Forelimb muscle (tissue), 1 donor: ENCODE measurements at places on chromosomes 3 and 15. TPM values are rescaled to one million over a fixed set of nuclear protein-coding genes. Genes with fewer than 3 reads are reported as not detected.

- DNase-seq: no peak
These were observed 33.6 kb upstream of the LRIG1 start for GRCh38 chr3:66534304-66534845.

The GABRR3 gene
- not detected for polyA plus RNA-seq

- DNase-seq: no peak
These were observed 101.0 kb downstream of the MYLK start for GRCh38 chr3:123783050-123783689.

The ARGFX gene
- not detected for polyA plus RNA-seq

DNA sequence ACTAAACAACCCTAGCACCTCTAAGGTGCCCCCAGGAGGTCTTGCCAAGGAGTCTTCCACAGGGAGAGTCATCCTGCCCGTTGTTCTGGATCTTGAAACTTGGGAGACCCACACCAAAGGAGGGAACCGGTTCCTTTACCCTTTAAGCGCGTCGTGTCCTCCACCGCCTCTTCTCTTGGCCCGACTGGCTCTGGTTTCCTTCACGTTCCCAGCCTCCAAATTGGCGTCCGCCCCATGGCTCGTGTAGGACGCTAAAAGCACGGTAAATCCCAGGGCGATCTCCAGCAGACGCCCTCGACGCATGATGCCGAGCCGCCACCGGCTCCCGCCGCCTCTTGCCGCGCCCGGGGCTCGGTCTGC is 1.1 kb downstream of the FBN1 start:
- DNase-seq: no peak

The KLF15 gene
- 1.7 TPM for polyA plus RNA-seq

DNA sequence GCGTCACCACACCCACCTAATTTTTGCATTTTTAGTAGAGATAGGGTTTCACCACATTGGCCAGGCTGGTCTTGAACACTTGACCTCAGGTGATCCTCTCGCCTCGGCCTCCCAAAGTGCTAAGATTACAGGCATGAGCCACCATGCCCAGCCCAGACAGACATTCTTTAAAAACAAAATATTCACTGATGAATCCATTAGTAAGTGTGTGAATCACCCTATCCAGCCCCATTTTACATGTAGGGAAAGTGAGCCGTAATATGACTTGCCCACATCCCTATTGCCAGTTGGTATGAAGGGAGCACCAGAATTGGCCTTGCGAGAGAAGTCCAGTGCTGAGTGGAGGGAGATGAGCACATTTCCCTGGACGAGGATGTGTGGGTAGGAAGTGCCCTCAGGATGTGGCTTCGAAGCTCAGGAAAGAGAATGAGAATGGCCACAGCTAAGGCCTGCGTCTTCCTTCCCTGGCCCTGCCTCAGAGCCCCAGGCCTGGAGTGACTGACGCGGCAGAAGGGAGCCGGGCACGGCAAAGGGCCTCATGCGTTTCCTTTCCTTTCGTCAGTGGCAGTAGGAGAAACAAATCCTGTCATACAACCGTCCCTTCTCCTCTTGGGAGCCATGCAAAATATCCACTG is 28.3 kb upstream of the ETV5 start:
- no peak for DNase-seq

The PPP2R3A gene
- 66.8 TPM for polyA plus RNA-seq

- no peak for DNase-seq
These were observed 282.4 kb downstream of the ARPP21 start for GRCh38 chr3:35921718-35922117.

DNA sequence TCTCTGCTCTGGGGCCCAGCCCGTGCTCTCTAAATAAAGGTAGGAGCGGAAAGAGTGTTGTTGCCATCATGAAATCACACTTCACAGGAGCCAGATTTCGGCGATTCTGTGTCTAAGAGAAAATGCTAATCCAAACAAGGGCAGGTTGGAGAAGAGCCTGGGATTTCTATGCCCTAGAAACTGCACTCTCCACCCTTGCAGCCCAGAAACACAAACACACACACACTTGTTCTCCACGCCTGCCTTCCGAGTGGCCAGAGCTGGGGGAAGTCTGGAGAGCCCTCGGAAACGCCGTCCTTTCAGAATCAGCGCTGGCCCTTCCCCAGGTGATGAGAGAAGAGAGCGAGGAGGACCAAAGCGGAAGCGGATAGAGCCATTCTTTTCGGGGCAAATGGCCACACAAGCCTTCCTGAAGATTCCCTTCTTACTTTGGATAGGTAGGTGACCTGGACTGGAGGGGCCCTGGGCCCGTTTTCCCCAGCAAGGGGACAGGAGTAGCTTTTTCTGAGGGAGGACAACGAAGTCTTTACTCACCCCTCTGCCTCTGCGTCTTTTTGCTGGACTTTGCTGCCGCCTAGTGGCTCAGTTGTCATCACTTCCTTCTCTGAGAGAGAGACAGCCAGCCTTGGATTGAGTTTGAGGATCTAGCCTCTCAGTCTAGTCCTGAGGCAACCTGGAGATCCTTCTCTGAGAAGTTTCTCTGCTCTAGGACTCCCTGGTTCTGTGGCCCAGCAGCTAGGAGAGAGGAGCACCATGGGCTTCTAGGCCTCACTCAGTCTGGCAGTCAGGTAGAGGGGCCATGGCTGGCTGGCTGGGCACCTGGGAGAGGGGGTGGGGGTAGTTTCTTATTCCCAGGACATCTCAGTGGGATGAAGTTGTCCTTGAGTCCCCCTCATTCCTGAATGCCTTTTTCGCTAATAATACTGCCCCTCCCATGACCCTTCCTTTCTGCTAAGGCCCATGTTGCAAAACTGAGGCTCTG is 37.7 kb downstream of the SENP8 start:
- DNase-seq: peak; percentile 75

- DNase-seq: no peak
These were observed 479.9 kb downstream of the MAGI1 start for GRCh38 chr3:65558826-65559225.

DNA sequence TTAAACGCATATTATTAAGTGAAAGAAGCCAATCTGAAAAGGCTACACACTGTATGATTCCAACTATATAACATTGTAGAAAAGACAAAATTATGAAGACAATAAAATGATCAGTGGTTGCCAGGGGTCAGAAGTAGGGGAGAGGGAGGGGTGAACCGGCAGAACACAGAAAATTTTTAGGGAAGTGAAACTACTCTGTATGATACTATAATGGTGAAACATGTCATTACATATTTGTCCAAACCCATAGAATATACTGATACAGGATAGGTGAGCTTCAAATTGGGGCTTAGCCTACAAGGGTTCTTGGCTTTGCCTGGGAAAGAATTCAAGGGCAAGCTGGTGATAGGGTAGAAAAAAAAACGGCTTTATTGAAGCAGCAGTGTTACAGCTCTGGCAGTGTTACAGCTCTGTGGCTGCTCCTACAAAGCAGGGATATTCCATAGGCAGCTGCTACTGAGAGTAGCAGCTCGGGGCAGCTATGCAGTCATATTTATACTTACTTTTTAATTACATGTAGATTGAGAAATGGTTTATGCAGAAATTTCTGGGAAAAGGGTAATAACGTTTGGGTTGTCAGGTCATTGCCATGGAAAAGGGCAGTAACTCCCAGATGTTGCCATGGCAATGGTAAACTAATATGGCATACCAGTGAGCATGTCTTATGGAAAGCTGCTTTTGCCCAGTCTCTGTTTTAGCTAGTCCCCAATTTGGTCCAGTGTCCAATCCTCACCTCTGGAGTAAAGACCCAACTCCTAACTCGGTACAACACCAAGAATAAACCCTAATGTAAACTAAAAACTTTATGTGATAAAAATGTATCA is 125.1 kb upstream of the SLC25A36 start:
- DNase-seq: no peak

The LRRC2 gene
- 5.2 TPM for polyA plus RNA-seq

The PLXNA1 gene
- 31.5 TPM for polyA plus RNA-seq

GRCh38 chr3:50345586-50346234 is at the start of gene ZMYND10:
Gene ZMYND10 (minus strand): TSS chr3:50345732. CDS start chr3:50345579, 153 bp downstream.
- DNase-seq: no peak

GRCh38 chr15:40582726-40583246 is 11.3 kb upstream of the KNL1 start:
- peak; percentile 80 for DNase-seq

- DNase-seq: no peak
These were observed 1.7 kb downstream of the NCEH1 start for GRCh38 chr3:172708921-172709773.

GRCh38 chr3:60854791-60855190 is 396.5 kb downstream of the FHIT start:
- no peak for DNase-seq

GRCh38 chr3:196524527-196524926 is 9.4 kb upstream of the SMCO1 start:
- no peak for DNase-seq

DNA sequence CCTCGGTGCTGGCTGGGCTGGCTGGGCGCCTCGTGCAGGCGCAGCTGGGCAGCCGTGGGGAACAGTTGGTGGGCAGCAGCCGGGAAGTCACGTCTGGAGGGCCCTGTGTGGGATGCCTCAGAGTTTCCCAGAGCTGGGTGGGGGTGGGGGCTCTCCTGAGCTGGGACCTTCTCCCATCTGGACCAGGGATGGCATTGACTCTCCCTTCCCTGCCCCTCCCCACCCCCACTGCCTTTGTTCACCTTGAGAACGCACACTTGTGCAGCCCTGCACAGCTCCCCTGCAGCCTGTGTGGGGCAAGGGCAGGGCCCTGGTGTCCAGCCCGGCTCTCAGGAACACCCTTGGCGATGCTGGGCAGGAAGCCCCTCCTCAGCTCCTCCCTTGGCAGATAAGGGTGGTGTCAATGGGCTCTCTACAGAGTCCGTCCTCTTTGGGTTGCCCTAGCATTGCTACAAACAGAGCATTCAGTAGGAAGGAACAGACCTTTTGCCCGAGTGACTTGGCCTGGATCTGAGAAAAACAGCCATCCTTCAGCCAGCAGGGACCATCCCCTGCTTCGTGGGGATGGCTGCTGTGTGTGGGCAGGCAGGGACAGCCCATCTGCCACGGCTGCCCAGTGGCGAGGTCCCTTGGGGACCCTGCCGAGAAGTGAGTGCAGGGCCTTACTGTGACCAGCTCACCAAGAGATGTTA is 25.5 kb upstream of the KLF13 start:
- DNase-seq: no peak

The GPR27 gene
- 3.0 TPM for polyA plus RNA-seq

The MINDY2 gene
- 7.9 TPM for polyA plus RNA-seq

- no peak for DNase-seq
These were observed 11.5 kb downstream of the PARP16 start for GRCh38 chr15:65275104-65275727.

- DNase-seq: no peak
These were observed 50.9 kb downstream of the FAM98B start for GRCh38 chr15:38504680-38505467.

The RLBP1 gene
- 0.28 TPM for polyA plus RNA-seq

The NDN gene
- 198 TPM for polyA plus RNA-seq

GRCh38 chr3:127610105-127610504 is 11.9 kb downstream of the MCM2 start:
- DNase-seq: no peak
